ENCODE measurements at places on chromosomes 3 and 15. TPM values are rescaled to one million over a fixed set of nuclear protein-coding genes. Genes with fewer than 3 reads are reported as not detected.

DNA sequence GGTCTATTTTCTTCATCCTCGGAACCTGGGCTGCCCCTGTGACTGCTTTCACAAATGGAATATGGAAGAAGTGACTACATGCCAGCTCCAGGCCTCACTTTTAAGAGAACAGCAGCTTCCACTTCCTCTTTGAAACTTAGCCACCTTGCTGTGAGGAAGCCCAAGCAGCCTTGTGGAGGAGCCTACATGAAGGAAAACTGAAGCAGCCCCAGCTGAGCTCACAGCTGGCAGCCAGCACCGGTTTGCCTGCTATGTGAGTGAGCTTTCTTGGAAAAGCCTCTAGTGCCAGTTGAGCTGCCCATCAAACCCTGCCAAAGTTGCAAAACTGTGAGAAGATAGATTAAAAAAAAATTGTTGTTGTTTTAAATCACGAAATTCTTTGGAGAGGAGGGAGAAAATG lies 498.0 kb upstream of the PROK2 start:
- H3K4me1 ChIP-seq, result peaks cover 36% of the 10 kb centered on the region
- H3K27ac ChIP-seq, result no peak overlapping the region
- no peaks in the 10 kb centered on the region for H3K27me3 ChIP-seq
- H3K36me3 ChIP-seq, result no peaks in the 10 kb centered on the region
- DNase-seq, result no peak

DNA sequence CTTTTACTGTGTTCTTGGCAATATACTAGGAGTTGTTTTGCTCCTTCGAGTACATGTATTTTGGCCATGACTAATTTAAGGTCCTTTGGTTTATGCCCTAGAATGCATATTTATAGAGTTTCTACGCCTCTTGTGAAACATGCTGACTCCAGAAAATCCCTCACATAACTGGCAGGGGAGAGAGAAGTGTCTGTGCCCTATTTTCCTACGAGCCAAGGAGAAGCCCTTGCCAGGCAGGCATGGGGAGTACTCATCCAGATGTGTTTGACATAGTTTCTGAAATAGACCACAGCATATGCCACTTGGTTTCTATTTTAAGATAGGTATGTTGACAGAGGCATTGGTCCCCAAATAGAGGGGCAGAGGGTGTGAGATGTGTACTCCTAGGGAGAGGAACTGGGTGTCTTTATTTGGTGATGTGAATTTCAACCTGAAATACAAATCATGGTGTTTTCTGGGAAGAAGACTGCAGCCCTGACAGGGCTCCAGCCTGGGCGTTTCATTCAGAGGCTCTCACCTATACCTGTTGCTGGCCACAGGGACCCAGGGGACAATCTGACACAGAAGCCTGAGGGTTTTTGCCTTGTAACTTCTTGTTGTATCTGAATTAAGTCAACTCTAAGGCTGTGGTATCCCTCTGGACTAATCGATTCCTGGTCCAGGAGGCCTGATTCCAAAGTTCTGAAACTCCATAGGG lies 267.8 kb upstream of the C2CD4B start:
- H3K27ac ChIP-seq, result no peak overlapping the region
- no peaks in the 10 kb centered on the region for H3K4me1 ChIP-seq
- H3K4me3 ChIP-seq, result no peak overlapping the region

GRCh38 chr3:108130701-108131474 lies 40.1 kb upstream of the CD47 start:
- H3K36me3 ChIP-seq, result no peaks in the 10 kb centered on the region
- H3K4me1 ChIP-seq, result peaks cover 29% of the 10 kb centered on the region
- H3K4me3 ChIP-seq, result no peak overlapping the region

DNA sequence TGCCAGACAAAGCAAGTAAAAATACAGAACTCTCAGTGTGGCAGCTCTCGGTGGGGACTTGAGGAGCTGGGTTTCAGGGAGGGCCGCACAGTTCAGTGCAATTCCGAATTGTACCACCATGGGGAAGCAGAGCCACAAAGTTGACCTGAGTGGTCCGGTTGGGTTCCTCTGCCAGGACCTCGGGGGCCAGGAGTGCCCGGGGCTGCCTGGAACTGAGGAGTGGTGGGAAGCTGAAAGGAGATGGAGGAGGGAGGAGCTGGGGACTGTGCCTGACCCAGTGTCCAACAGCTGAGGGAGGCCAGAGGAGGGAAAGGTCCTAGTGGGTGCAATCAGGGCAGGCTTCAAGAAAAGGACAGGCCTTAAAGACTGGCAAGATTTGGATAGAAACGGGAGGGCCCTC lies 32.2 kb upstream of the TRH start:
- H3K4me3 ChIP-seq, result no peak overlapping the region
- peak; percentile 53 for DNase-seq
- no peaks in the 10 kb centered on the region for H3K36me3 ChIP-seq
- peaks cover 29% of the 10 kb centered on the region for H3K27me3 ChIP-seq

DNA sequence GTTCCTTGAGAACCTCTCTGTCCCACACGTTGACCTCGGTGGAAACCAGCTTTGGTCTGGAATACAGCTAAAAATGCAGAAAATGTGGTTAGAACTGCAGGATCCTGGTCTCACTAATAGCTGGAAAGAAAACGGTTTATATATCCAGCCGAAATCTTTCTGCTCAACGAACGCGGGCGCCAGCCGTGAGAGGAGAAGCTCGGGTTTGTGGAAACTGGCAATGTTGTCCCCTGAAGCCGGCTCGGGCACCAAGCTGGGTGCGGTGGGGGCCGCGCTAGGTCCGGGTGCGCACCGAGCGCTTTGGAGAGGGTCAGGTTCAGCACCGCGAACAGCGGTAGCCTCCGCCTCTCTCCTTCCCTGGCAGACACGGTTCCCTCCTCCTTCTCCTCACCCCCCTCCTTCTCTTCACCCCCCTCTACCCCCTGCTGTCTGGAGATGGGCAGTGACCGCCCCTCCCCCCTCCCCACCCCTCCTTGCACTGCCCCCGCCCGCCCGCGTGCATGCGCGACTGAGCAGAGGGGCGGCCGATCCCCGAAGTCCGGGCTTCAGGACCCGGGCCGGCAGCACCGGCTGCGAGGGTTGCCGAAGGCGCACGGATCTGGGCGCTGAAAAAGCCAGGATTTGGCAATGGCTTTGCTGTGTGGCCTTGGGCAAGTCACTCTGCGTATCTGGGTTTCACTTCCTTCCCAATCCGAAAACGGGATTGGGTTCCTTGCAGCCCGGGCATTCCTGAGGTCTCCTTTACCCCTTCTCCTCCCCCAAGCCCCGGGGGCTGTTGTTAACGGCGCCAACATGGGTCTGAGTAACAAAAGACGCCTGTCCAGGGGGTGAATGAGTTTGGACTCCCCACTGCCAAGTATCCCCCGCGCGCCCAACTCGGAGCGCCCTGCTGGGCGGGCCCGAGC lies at the start of gene SKOR1:
SKOR1 (plus strand) TSS at position 534 of the 905 bp plus-strand sequence; CDS start at position 628, 94 bp downstream.
- H3K27ac ChIP-seq, result no peak within 1 kb of the TSS
- H3K4me3 ChIP-seq, result no peak within 1 kb of the TSS
- peaks cover 32% of the 10 kb centered on the region for H3K27me3 ChIP-seq

- DNase-seq, result no peak
- no peaks in the 10 kb centered on the region for H3K36me3 ChIP-seq
- no peak overlapping the region for H3K27ac ChIP-seq
- H3K4me3 ChIP-seq, result no peak overlapping the region
These were observed 298.0 kb upstream of the CTNNB1 start for GRCh38 chr3:40901298-40901697.

DNA sequence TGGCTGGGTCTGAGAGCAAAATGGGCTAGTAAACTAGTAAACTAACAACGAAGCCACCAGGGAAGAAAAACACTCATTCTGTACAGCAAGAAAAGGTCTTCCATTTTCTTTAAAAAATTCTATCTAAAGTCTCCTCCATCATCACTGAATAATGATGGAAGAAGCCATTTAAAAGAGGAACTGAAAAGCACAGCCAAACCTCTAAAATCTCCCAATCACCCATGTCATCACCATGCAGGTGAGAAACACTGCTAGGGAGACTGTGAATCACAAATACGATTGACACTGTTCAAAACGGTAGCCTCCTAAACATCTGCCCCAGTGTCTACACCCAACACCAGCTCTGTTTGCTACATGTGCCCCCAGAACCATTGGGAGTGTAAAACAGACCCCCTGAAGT lies 140.4 kb downstream of the RORA start:
- no peaks in the 10 kb centered on the region for H3K4me1 ChIP-seq
- H3K36me3 ChIP-seq, result no peaks in the 10 kb centered on the region
- no peak overlapping the region for H3K27ac ChIP-seq
- no peak overlapping the region for H3K4me3 ChIP-seq
- no peaks in the 10 kb centered on the region for H3K27me3 ChIP-seq

GRCh38 chr3:114714957-114715460 lies 421.2 kb downstream of the TIGIT start:
- H3K4me3 ChIP-seq, result no peak overlapping the region
- no peaks in the 10 kb centered on the region for H3K27me3 ChIP-seq
- no peak overlapping the region for H3K27ac ChIP-seq
- H3K4me1 ChIP-seq, result no peaks in the 10 kb centered on the region
- H3K36me3 ChIP-seq, result no peaks in the 10 kb centered on the region

GRCh38 chr3:149353581-149354184 lies 20.2 kb upstream of the TM4SF18 start:
- no peaks in the 10 kb centered on the region for H3K27me3 ChIP-seq
- no peaks in the 10 kb centered on the region for H3K4me1 ChIP-seq
- no peak overlapping the region for H3K4me3 ChIP-seq
- H3K36me3 ChIP-seq, result no peaks in the 10 kb centered on the region
- H3K27ac ChIP-seq, result no peak overlapping the region

DNA sequence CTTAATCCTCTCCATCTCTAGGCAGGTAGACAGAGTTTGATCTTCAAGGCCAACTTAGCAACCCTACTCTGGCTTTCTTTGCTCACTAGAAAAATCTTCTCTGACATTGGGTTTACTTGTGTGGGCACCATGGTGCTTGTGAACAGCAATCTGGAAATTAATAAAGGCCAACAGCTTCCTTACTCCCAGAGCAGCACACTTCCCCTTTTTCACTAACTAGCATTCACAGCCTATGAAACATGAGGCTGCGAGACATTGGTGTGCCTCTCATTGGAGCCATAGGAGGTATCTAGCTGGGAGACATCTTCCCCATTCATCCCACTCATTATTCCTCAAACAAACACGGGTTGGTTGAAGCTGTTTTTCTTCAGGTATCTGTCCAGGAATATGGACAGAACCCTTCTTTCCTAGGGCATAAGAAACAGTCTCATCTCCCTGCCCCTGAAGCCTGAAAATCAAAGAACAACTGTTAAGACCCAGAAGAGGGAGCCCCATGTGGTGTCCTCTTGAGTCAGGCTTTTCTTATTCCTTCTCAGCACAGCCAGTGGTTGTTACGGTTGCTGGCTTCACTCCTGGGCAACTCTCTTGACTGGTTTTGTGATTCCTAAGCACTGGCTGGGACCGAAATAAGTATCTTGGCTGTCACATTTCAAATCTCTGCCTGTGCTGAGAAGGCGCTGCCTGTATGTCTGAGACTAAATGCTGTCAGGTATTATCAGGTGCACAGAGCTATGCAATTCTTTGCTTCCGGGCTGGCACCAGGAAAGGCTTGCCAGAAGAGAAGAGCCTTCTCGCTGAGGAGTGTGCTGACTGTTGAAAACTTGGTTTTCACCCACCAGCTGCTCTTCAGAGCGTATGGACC lies 194.4 kb downstream of the FEZF2 start:
- no peaks in the 10 kb centered on the region for H3K27me3 ChIP-seq
- H3K4me1 ChIP-seq, result no peaks in the 10 kb centered on the region
- no peak overlapping the region for H3K4me3 ChIP-seq
- DNase-seq, result no peak
- H3K36me3 ChIP-seq, result no peaks in the 10 kb centered on the region
- H3K27ac ChIP-seq, result no peak overlapping the region

DNA sequence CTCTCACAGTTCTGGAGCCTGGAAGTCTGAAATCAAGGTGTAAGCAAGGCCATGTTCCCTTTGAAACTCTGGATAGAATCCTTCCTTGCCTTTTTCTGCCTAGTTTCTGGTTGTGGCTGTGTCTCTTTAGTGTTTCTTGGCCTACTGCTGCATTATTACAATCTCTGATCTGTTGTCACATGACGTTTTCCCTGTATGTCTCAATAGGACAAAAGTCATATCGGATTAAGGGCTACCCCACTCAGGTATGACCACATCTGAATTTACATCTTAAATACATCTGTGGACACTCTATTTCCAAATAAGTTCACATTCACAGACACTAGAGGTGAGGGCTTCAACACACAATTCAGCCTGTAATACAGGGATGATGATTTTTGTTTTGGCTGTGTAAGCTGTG lies 13.3 kb downstream of the NECTIN3 start:
- no peaks in the 10 kb centered on the region for H3K36me3 ChIP-seq
- H3K4me1 ChIP-seq, result no peaks in the 10 kb centered on the region
- no peak for DNase-seq
- no peak overlapping the region for H3K4me3 ChIP-seq
- no peaks in the 10 kb centered on the region for H3K27me3 ChIP-seq
- no peak overlapping the region for H3K27ac ChIP-seq

- H3K27ac ChIP-seq, result no peak overlapping the region
- no peak overlapping the region for H3K4me3 ChIP-seq
- peaks cover 6% of the 10 kb centered on the region for H3K27me3 ChIP-seq
- DNase-seq, result no peak
- H3K36me3 ChIP-seq, result no peaks in the 10 kb centered on the region
These were observed 21.0 kb downstream of the ANAPC13 start for GRCh38 chr3:134464689-134465365.

DNA sequence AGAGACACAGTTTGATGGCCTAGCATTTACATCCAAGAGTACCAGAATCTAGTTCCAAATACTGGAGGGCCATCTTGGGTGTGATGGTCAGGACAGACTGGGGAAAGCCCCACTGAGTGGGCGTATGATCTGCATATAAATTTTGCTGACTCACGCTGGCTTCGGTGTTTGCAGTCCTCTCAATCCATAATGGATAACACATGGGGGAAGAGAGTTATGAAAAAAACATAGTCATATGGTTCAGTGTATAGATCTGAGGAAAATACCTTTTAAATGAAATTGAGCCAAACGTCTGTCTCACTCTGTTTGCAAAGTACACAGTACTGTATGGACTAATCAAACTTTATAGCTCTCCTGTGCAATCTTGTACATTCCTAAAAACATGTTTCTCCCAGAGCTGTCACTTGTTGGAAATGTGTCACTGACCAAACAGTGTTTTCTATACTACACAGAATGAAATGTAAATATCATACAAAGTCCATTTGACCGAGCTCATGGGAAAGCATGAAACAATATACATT lies 125.3 kb upstream of the THBS1 start:
- no peak overlapping the region for H3K4me3 ChIP-seq
- H3K4me1 ChIP-seq, result no peaks in the 10 kb centered on the region
- DNase-seq, result peak; percentile 47
- no peaks in the 10 kb centered on the region for H3K27me3 ChIP-seq
- no peaks in the 10 kb centered on the region for H3K36me3 ChIP-seq
- 0 out of 3 replicates have a peak overlapping the region, but pooled peaks have one; percentile 2 for H3K27ac ChIP-seq

- no peaks in the 10 kb centered on the region for H3K27me3 ChIP-seq
- H3K4me1 ChIP-seq, result peaks cover 14% of the 10 kb centered on the region
- H3K27ac ChIP-seq, result no peak overlapping the region
- peaks cover 22% of the 10 kb centered on the region for H3K36me3 ChIP-seq
These were observed 2.4 kb upstream of the KPNA4 start for GRCh38 chr3:160567774-160568173.

GRCh38 chr3:71112576-71112975 lies 471.0 kb downstream of the FOXP1 start:
- H3K27me3 ChIP-seq, result no peaks in the 10 kb centered on the region
- no peak overlapping the region for H3K4me3 ChIP-seq
- H3K36me3 ChIP-seq, result peaks cover 48% of the 10 kb centered on the region
- no peak overlapping the region for H3K27ac ChIP-seq
- H3K4me1 ChIP-seq, result no peaks in the 10 kb centered on the region
- no peak for DNase-seq

The NMNAT3 gene
- 6.8 TPM for total RNA-seq

The ISL2 gene
- total RNA-seq, result 17.6 TPM

The OR4F6 gene
- total RNA-seq, result not detected

The RPL39L gene
- 36.5 TPM for total RNA-seq

The STX19 gene
- not detected for total RNA-seq

The CCDC39 gene
- not detected for total RNA-seq
